Skin of body (tissue), 3 donors: ENCODE measurements at places on chromosomes 16 and 17. TPM values are rescaled to one million over a fixed set of nuclear protein-coding genes. Genes with fewer than 3 reads are reported as not detected.

DNA sequence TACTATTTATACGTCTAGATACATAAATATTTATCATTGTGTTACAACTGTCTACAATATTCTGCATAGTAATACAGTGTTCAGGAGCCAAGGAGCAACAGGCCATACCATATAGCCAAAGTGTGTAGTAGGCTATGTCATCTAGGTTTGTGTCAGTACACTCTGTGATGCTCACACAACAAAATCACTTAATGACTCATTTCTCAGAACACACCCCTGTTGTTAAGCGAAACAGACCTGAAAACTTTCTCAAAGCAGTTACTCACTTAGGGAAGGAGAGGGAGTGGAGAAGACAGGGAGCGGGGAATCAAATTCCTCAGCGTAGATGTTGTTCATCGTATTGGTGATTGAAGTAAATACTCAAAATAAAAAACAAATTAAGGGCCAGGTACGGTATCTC, 269.5 kb downstream of the STX8 start:
- DNase-seq = no peak

- peak; percentile 83 for DNase-seq
Measured at GRCh38 chr16:68520649-68521086, 18.4 kb upstream of the ZFP90 start.

GRCh38 chr16:82626791-82627261, at the start of gene CDH13:
Gene CDH13, plus strand, starts transcription at chr16:82626969.
- DNase-seq = no peak

- no peak for DNase-seq
Measured at GRCh38 chr16:54647216-54647615, 283.4 kb upstream of the IRX5 start.

GRCh38 chr16:87725596-87726235, 40.1 kb downstream of the KLHDC4 start:
- no peak for DNase-seq

- DNase-seq = peak; percentile 42
Measured at GRCh38 chr17:55200904-55201303, 63.9 kb upstream of the HLF start.

DNA sequence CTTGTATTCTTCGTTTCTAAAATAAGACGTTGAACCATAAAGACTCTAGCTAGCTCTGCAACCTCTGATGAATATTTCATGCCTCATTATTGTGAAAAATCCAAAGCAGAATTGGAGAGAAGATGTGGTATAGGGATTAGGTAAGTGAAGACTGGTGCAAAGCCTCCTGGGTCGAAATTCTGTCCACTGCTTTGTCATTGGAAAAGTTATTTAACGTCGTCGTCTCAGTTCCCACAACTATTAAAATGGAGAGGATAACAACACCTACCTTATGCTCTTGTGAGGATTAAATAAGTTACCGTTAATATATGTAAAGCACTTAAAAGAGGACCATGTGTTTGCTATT, 1.4 kb upstream of the PRPSAP2 start:
- DNase-seq = no peak

GRCh38 chr17:73011016-73011486, 81.4 kb downstream of the SLC39A11 start:
- no peak for DNase-seq

DNA sequence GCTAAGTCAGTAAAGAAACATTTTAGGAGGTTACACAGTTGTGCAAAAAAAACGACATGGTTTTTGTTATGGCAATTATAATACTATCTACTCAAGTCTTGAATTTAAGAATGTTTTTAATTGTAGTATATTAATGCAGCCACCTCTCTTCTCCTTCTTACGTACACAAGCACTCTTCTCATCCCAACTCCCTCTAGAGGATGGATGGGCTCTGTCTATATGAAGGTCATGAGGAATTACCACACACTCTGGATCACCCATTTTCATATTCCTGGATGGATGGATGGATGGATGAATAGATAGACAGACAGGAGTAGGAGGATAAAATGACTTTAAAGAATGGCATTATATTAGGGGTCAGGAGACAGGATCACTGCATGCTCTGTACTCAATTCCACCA, 120.0 kb downstream of the PHKB start:
- DNase-seq = no peak

- no peak for DNase-seq
Measured at GRCh38 chr17:56257075-56257474, 103.8 kb downstream of the ANKFN1 start.

- DNase-seq = no peak
Measured at GRCh38 chr17:704111-704864, 10.4 kb downstream of the VPS53 start.

The CCDC144A gene
- 1.7 TPM for total RNA-seq

The OSGIN1 gene
- total RNA-seq = 0.30 TPM

GRCh38 chr17:27620721-27621120, 10.3 kb upstream of the LGALS9 start:
- DNase-seq = no peak

The CA10 gene
- total RNA-seq = 0.89 TPM

GRCh38 chr16:72819345-72819744, 228.6 kb downstream of the ZFHX3 start:
- DNase-seq = no peak

- DNase-seq = peak; percentile 62
Measured at GRCh38 chr16:14300705-14301168, 229.6 kb downstream of the MRTFB start.

DNA sequence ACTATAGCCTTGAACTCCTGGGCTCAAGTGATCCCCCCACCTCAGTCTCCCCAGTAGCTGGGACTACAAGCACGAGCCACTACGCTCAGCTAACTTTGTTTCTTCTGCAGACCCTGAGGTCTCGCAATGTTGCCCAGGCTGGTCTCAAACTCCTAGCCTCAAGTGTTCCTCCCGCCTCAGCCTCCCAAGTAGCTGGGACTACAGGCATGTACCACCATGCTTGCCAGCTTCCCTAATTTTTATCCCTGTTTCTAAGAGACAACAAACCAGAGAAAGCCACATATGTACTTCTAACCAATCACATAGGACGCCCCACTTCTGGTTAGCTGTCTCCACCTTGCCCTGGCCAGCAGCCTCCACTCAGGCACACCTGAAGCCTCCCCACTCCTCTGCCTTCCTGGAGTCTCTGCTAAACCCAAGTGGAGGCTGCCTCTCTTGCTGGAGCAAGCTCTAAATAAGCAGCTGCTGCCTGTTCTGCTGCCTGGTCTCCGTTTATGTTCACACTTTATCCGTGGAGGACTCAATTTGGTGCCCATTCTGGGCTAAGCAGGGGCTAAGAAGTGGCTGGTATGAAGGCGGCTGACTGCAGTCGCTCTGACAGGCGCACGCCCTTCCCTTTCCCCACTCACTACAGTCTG, 24.7 kb downstream of the NSMCE1 start:
- DNase-seq = no peak

GRCh38 chr17:63714550-63715277, 14.8 kb upstream of the LIMD2 start:
- no peak for DNase-seq

The CEP20 gene
- 34.7 TPM for total RNA-seq

The PRR11 gene
- total RNA-seq = 4.0 TPM

DNA sequence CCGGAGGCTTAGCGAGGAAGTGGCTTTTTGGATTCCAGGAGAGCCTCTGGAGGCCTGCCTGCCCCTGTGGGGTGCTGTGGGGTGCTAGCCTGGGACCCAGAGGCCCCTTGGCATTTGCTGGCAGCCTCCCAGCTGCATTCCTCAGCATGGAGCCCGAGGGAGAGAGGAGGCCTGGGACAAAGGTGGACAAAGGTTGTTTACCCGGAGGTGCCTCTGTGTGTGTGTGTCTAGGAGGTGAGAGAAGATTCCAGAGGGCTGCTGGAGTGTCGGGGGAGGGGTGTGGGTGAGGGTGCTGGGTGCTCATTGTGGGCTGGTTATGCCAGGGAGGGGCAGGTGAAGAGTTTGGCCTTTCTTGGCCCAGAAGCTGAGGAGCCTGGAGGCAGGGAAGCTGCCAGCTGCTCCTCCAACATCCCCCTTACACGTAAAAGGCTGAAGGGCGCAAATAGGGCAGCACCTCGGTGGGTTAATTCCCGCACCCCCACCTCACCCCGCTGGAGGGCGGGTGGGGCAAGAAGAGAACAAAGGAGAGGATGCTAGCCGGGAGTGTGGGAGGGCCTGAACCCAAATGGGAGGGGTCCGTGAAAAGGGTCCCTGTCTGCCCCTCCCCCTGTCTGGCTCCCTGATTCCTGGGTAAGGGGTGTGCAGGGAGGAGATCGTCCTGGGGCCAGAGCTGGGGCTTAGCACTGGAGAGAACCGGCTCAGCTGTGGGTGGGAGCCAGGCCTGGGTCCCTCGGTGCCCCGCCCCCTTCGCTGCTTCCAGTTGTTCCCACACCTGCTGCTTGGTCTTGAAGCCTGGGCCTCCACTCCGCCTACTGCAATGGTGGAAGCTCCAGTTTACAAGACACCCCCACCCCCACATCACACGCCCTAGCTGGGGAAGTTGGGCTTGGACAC, 9.9 kb downstream of the HEXIM2 start:
- peak; percentile 47 for DNase-seq

DNA sequence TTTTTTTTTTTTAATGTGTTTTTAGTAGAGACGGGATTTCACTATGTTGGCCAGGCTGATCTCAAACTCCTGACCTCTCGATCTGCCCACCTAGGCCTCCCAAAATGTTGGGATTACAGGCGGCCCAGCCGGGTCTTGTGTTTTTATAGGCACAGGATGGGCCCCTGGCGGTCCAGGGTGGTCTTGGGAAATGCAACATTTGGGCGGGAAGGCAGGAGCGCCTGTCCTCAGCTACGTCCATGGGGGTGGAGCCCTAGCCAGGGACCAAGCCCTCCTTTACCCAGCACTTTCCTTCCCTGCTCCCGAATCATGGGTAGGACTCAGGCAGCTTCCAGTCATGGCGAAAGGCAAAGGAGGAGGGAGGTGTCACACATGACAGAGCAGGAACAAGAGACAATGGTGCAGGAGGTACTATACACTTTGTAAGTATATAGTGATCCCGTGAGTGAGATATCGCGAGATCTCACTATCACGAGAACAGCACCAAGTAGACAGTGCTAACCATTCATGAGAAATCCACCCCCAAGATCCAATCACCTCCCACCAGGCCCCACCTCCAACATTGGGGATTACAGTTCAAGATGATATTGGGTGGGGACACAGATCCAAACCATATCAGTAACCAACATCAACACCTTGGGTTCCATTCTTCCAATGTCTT, 226.7 kb upstream of the WSCD1 start:
- no peak for DNase-seq

- DNase-seq = no peak
Measured at GRCh38 chr16:72859581-72859980, 188.3 kb downstream of the ZFHX3 start.

DNA sequence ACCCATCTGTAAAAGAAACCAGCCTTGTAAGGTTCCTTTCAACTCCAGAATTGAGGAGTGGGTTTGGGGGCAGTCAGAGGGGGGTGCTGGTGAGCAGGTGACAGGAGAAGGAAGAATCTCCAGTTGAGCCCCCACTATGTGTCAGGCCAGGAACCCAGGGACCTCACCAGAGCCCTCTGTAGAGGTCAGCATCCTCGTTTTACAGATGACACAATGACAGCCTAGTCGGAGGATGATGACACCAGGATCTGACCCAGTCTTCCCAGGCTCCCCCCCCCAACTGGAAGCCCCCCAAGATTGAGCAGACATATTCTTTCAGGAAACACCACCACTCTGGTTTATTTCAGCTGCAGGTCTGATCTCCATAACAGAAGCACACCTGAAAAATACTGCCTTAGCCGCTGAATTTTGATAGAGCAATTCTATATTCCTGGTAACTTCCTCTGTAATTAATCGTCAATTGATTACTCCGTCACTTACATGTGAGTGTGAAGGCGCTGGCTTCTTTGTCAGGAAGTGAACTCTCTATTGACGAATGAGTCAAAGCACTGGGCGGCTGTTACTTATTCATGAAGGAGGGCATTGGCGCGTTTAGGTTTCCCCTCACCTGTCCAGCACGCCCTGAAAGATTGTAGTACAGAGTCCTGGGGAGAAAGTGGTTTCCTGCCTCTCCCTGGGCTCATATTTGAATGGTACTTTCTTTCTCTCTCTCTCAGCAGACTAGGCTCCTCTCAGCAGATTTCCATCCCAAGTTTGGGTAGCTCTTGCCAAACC, 21.2 kb downstream of the SOCS3 start:
- no peak for DNase-seq

- no peak for DNase-seq
Measured at GRCh38 chr16:89244754-89245153, 27.3 kb downstream of the ZNF778 start.

The RNF222 gene
- 3.3 TPM for total RNA-seq

DNA sequence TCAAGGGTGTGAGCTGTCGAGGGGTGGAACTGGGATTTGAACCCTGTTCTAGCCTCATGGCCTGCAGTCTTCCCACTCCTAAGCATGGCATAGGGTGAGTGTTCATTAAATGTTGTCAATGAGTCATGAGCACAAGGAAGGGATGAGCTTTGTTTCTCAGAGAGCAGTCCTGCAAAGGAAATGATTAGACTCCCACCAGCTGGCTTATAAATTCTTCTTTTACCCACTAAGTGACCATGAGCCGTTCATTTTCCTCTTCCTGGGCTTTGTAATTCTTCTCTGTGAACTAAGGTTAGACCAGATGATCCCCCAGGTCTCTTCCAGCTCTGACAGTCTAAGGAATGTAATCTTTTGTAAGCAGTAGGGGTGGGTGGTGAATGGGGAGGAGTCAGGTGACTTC, 47.9 kb upstream of the HNF1B start:
- DNase-seq = no peak

The TPPP3 gene
- 22.6 TPM for total RNA-seq

The USP31 gene
- total RNA-seq = 18.3 TPM

The ITGB3 gene
- total RNA-seq = 11.6 TPM

The PLLP gene
- total RNA-seq = 0.69 TPM

- DNase-seq = no peak
Measured at GRCh38 chr16:77564791-77565390, 130.1 kb upstream of the ADAMTS18 start.

The NPIPA5 gene
- not detected for total RNA-seq

DNA sequence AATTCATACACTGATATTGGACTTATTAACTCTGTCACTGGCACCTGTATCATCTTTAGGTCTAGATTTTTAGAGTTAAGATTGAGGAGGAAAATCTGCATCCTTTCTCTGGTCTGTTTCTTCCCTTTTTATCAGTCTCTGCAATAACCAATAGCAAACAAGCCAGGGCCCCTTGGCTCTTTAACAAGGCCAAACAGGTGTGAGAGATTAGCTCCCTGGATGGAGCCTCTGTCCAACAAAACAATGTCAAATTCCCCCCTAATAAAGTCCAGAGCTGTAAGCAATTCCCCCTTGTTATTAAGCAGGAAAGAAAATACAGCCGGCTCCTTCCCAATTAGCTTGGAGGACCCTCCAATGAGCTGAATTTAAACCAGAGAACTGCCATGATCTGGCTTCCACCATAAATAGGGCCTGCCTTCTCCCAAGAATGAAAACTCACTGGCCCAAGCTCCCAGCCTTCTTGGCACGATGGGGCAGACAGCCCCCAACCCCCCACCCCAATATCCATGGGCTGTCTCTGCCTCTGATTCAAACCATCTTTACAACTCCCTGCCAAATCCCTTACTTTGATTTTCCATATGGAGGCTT, 56.1 kb upstream of the SOX9 start:
- DNase-seq = no peak

The UNC45B gene
- 13.3 TPM for total RNA-seq
